ENCODE measurements at places on chromosomes 2 and 18.
A peak's percentile ranks its signal among the peaks of the same experiment; 100 is the strongest.

GRCh38 chr2:42513252-42513918 is 19.6 kb upstream of the KCNG3 start:
- peak; percentile 7 for DNase-seq

DNA sequence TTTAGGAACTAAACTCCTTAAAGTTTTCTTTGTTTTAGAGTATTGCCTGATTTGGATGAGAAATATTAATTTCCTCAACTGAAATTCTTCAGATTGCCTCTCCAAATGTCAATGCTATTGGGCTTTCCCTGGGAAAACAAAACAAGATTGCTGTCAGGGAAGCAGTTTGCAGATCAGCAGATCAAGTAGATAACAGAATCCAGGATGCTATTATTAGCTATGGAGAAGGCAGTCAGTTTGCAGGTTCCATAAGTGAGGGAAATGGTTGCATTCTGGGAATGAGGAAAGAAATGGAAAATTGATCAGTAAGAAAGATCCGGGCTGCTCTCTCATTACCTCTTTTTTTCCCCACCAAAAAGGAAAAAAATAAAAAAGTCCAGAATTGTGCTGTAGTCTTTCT is 11.0 kb downstream of the LINC00305 start:
- peak; percentile 1 for DNase-seq

DNA sequence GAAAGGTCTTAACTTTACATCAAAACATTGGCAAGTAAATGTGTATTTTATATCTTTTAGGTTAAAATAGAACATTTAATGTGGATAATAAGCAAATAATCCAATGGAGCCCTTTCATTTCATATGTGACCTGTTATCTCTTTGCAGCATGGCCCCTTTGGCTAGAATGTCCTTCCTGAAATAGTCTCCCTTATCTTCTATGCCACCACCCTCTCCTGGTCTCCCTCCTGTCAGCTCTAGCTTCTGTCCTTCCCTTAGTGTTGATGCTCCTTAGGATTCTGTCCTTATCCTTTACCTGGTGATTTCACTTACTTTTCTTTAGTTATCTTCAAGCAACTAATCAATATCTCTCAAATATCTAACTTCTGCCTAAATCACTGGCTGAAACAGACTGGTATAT is 87.1 kb upstream of the TFCP2L1 start:
- DNase-seq, result no peak

- no peak for DNase-seq
These were observed 62.4 kb downstream of the DGKD start for GRCh38 chr2:233416706-233417105.

- DNase-seq, result no peak
These were observed 177.0 kb downstream of the SEPTIN10 start for GRCh38 chr2:109436610-109437225.

DNA sequence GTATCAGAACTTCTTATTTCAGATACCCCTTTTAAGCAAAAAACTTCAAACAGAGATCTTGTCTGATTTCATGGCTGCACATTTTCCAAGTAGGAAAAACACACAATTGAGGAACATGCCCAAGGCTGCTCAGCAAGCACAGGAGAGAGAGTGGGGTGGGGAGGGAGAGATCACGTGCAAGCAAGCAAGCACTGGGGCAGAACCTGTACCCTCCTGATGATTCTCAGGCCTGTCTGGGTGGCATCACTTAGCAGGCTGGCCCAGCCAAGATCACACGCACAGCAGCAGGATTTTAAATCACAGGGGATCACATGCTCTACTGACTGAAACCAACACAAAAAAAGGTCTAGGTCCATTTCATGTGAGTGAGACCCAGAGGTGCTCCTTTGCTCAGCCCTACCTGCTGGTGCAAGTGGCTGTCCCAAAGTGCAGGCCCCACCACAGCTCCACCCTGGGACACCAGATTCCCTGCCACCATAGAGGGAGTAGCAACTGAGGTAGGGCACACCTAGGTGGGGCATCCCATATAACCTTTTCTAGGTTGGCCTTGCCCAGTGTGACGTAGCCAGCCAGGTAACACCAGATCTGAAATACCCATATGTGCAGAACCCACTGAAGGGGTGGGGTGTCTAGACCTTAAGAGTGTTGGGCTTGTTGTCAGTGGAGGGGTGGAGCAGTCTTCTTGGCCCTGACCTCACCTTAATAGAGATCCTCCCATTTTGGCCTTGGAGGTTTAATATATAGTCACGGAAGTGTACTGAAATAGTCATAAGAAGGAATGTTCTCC is 1.8 kb upstream of the LYPD6B start:
- DNase-seq, result no peak

- DNase-seq, result no peak
These were observed 61.0 kb upstream of the DTNA start for GRCh38 chr18:34649080-34649479.

DNA sequence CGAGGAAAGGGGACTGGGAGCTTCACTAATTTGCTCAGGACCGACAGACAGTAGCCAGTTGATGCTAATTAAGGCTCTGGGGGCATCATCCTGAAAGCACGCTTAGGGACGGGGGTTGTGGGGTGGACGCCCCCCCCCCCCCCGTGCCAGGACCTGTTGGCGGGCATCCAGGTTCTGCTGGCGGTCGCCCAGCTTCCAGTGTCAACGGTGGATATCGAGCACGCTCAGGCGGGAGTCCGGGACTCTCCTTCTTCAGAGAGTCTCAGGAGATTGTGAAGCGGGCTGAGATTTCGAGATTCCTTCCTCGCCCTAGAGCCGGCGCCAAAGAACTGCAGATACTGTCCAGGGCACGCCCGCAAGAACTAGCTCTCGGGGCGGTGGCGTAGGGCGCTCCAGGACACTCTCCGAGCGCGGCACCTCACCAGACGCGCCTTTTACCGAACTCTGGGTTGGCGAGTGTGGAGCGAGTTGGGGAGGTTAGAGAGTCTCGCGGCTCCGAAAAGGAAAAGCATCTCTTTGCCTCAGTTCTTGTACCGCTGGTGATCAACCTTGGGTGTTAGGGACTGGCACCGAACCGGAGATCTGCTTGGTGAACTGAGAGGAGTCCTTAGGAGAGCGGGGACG is 5.6 kb downstream of the RAX start:
- no peak for DNase-seq

DNA sequence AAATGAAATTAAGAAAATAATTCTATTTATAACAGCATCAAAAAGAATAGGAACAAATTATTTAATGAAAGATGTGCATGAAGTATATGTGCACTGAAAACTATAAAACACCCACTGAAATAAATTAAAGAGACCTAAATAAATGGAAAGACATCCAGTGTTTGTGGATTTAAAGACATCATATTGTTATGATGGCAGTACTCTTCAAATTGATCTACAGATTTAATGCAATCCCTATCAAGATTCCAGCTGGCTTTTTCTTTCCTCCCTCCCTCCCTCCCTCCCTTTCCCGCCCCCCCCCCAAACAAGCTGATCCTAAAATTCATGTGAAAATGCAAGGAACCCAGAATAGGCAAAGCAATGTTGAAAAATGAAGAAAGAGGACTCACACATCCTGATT is 83.5 kb upstream of the ZFP36L2 start:
- no peak for DNase-seq

DNA sequence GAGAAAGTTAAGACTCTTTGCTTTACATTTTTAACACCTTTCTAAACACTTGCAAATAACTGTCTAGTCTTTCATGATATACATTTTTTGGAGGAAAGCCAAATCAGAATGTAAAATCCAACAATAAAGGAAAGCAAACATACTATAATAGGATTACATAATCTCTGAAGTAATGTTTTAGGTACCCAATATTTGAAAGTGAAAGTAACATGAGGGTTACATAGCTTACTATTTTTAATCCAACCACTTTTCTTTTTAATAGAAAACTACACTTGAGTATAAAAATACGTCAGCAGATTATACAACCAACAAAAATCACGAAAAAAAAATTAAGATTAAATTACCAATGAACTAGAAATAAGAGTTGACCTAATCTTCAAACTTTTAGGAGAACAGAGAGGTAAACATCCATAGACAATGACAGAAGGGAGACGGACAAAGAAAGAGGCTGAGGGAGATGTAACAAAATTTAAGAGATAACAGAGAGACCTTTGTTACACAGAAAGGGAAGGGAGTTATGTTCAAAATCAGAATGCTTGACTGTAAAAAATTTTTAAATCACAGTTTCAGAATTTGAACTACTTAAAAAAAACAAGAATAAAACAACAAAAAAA is 150.0 kb downstream of the IKZF2 start:
- no peak for DNase-seq

- DNase-seq, result no peak
These were observed 4.7 kb downstream of the ANKZF1 start for GRCh38 chr2:219234331-219234730.

GRCh38 chr2:23484275-23484674 is 99.3 kb downstream of the KLHL29 start:
- DNase-seq, result no peak

DNA sequence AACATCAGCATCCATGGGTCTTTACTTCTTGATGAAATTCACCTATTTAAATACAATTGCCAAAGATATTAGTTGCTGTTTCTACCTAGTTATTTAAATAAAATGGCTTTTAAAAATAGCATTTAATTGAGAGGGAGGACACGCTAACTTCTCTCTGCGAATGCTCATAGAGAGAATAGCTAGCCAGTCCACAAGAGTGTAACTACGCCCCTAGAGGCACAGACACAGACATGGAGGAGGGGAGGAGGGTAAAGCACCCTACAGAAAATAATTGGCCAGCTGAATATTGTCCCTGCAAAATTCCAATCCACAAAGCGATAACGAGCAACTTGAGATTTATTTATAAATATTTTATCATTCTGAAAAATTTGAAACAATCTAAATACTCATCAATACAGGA is 97.0 kb upstream of the PAPOLG start:
- no peak for DNase-seq

GRCh38 chr2:20972110-20972509 is 71.8 kb downstream of the APOB start:
- DNase-seq, result no peak

DNA sequence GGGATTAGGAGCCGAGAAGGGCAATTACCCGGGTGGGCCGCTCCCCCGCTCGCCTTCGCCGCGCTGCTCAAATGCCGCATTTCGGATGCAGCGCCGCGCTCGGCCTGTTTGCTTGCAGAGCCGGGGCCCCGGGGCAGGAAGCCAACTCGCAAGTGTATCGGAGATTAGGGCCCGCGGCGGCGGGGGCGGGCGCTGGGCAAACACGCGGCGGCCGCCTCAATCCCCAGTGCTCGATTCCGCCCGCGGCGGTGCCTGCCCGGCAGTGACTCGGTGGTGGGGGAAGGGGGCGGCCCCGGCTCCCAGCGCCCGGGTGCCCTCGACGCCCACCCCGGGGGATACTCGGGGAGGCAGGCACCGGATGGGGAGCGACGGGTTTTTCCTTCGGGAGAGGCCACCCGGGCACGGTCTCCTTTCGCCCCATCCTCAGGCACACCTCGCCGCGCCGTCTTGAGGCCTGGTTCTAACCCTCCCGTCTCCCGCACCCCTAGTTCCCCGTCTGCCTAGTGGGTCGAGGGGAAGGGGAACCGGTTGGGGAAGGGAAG is 26.6 kb upstream of the NOTO start:
- no peak for DNase-seq

DNA sequence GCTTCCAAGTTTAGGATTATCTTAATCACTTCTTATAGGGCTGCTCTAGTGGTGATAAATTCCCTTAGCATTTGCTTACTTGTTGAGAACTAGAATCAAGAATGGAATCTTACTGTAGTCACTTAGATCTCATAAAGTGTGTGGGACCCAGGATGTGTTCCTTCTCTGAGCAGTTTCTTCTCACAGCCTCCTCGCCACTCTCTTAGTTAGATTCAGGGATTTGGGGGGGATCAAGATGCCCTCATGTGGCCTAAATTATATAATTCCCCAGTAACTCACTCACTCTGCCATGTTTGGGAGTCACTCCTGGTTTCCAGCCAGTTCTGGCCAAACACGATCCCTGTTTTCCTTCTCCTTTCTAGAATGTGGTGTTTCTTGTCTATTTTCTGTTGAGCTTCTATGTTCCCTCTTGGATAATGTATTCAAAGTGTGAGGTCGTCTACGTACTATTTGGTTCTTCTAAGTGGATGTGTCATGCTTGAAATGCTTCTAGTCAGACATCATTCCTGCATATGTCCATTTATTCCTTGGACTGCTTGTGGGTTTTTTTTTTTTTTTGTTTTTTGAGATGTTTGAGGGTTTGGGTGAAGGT is 414.9 kb upstream of the SYT4 start:
- no peak for DNase-seq

- no peak for DNase-seq
These were observed 15.6 kb upstream of the RMND5A start for GRCh38 chr2:86704459-86704971.

GRCh38 chr2:48483916-48484315 is 46.0 kb upstream of the STON1 start:
- no peak for DNase-seq

GRCh38 chr18:9974279-9974915 is 60.6 kb downstream of the VAPA start:
- DNase-seq, result no peak

DNA sequence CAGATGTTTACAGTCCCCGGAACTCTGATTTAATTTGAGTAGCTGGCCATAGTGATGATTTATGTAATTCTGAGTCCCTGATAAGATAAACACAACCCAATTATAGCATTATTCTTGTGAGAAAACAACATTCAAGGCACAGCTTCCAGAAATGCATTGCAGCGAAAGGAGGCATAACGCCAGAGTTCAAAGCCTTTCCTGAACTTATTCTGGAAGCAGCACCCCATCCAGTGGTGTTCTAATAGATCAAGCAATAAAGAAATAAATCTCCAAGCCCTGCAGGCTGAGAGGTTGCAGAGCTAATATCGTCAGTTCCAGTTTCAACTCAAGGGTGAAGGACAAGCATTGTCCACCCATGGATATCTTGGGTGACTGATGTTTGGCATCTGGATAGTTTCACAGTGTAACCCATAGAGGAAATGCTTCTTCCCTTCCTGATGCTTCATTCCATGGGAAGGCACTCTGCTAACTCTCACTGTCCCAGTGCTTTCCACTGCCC is 18.8 kb downstream of the CDH2 start:
- DNase-seq, result no peak

GRCh38 chr2:79638410-79638809 is 125.6 kb downstream of the CTNNA2 start:
- DNase-seq, result no peak

GRCh38 chr2:33442528-33443079 is 33.8 kb upstream of the RASGRP3 start:
- DNase-seq, result no peak

DNA sequence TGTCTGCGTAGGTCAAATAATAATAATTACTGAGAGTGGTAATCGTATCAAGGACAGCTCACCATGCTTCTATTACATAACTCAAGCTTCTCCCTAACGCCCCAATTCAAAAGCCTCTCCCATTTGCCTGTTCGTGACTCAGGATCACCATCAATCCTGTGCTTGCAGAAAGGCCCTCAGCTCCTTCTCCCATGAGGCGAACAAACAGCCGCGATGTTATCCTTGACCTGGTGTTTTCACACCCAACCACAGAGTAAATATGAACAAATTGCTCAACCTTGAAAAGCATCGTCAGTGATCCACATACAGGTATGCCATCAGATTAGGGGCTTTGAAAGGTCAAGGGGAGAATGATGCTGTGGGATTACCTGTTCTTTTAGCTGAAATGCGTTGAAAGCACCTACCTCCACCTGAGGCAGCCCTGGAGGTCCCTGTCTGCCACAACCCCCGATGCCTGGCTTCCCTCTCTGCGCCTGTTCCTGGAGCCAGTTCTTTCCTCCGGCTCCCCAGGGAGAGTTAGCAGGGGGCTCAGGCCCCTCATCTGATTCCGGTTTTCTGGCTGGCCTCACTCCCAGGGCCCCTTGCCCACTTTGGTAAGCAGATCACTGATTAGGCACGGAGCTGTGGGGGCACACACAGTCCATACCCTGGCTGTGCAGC is 39.1 kb upstream of the ODC1 start:
- DNase-seq, result no peak

GRCh38 chr18:75958683-75959082 is 531.2 kb upstream of the SMIM21 start:
- no peak for DNase-seq

GRCh38 chr2:80113399-80113798 is 191.2 kb downstream of the LRRTM1 start:
- no peak for DNase-seq
